ENCODE measurements at places on chromosomes 6 and 20.
A peak's percentile ranks its signal among the peaks of the same experiment; 100 is the strongest.

GRCh38 chr20:63363013-63363957 lies 2.1 kb upstream of the CHRNA4 start:
- DNase-seq = no peak

DNA sequence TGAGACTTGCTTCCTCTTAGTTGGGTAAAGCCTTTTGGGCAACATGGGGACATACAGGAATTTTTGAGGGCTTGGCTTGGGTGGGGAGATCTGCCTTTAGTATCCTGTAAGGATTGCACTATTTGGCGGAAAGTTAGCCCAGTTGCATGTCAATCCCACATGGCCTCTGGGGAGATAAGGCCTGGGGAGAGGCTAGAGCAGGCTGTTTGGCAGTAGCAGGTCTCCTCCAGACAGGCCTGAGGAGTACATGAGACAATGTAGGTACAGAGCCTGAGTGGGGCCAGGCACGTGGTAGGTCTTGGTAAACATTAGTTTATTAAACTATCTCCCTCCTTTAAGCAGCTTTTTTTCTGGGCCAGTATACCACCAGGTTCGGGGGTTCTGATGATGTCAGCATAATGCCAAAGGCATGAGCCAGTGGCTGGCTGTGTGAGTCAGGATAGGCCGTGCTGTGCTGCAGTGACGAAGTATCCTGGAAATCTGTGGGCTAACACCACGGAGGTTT lies 147.9 kb downstream of the VEGFA start:
- peak; percentile 86 for DNase-seq

DNA sequence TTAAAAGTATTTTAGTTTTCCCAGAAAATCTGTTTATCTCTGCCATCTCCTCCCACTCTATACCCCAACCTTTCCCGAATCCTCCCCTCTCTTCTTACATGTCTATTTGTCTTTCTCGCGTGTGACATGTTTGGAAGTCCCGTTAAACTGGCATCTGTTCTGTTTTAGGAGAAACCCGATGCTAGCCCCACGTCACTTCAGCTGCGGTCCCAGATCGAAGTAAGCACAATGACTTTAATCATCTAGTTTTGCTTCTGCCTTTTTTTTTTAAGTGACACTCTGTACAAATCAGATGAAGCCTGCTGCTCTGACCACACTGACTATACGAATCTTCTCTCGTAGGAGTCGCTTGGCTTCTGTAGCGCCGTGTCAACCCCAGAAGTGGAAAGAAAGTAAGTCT lies 97.4 kb downstream of the SASH1 start:
- no peak for DNase-seq

DNA sequence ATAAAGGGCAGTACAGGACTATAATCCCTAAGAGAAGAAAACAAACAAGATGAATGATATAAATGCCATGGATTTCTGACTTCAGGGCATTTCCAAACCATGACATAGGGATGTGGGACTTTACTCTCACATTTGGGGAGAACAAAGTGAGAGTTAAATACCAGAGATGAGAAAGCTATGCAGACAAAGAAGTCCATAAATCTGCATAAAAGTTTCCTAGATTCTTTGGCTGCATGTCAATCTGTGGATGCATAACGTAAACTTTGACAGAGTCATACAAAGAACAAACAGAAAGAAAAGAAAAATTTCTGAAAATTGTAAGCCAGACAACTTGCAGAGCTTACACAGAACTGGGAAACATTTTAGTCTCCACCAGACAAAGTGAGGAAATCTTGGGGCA lies 11.7 kb downstream of the EPM2A start:
- DNase-seq = no peak

- DNase-seq = peak; percentile 33
These were observed 164.1 kb downstream of the FRK start for GRCh38 chr6:115896538-115897129.

GRCh38 chr6:138044972-138045371 lies 62.2 kb downstream of the PERP start:
- no peak for DNase-seq

- no peak for DNase-seq
These were observed 18.0 kb downstream of the DYNLT1 start for GRCh38 chr6:158626360-158627167.

DNA sequence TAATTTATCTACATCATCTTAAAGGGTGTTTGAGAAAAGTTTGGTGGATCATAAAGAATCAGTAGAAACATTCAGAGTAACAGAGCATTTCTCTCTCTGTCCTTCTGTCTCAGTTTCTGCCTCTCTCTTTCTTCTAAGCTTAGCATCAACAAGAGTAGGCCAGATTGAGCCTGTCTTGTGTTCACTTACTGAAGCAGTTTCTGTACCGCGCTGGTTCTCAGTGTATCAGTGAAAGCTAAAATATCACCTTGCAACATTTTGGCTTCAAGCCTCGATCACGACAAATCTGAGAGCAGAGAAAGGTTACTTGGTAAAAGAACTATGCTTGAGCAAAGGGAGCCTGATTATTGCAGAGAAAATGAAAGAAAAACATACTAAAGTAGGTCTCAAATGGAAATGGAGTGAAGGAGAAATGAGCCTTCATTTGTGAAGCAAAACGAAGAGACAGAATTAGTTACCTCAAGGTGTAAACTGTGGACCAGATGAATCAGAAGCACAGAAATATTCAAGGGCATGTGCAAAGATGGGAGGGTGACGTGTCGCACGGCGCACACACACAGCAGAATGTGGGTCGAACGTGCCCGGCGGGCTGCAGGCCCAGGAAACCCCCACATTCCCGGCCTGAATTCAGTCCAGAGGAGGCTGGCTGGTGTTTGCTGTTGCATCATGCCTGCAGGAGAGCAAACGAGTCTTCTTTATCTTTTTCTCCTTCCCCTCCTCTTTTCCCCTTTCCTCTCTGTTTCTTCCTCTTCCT lies 509.3 kb downstream of the QKI start:
- no peak for DNase-seq

- DNase-seq = no peak
These were observed 23.3 kb downstream of the KCNK15 start for GRCh38 chr20:44768854-44769480.

- peak; percentile 53 for DNase-seq
These were observed 2.9 kb downstream of the MAP7 start for GRCh38 chr6:136547336-136547735.

DNA sequence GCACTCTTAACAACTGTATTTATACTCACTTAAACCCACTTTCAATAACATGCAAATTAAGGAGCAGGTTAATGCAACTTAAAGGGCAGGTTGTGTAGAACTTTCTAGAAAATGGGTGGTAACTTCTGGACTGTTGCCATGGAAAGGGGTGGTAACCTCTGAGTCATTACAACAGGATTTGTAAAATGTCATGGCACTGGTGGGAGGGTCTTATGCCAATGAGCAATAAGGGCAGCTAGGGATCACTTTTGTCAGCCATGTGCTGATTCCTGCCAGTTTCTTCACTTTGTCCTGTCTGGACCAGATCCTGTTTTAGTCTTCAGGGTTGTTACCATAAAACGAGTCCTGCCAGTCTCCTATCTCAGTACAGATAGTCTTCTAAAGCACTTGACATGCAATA lies 560.5 kb upstream of the PTCHD4 start:
- DNase-seq = no peak

All from suppressor macrophage treated with lipopolysaccharide for 4 hours (primary cell).